CD4-positive, alpha-beta T cell (primary cell): ENCODE measurements at places on chromosomes 12 and 14. TPM values are rescaled to one million over a fixed set of nuclear protein-coding genes. Genes with fewer than 3 reads are reported as not detected.

GRCh38 chr12:54601841-54602240 is 13.4 kb upstream of the PPP1R1A start:
- H3K4me3 ChIP-seq: no peak overlapping the region
- no peaks in the 10 kb centered on the region for H3K36me3 ChIP-seq
- no peak overlapping the region for H3K27ac ChIP-seq
- no peak for DNase-seq
- H3K4me1 ChIP-seq: no peaks in the 10 kb centered on the region
- peaks cover 2% of the 10 kb centered on the region for H3K27me3 ChIP-seq

DNA sequence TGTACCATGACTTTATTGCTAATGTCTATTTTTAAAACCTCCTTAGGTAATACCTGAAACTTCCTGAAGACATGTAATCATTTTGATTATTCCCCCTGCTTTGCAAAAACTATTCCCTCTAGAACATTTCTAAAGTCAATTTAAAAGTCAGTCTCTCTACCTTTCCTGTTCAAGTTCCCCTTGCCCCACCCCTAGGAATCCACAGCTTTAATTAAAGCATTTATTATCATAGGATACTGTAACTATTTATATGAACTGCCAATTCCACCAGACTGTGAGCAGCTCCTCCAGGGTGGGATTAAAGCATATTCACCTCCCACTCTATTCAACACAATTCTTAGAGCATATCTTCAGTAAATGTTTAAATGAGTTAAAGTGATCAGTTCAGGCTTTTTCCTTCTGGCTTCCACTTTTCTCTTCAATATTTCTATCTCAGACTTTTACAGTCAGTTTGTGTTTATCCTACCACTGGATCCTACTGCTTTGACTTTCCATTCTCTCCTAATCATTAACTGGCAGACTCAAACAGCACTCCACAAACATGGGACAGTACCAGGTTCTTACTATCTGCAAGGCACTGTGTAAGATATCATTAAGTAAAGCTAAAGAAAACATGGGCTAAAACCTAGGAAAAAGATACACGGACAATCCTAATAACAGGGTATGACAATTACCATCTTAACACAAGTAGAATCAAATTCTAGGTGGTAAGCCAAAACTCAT is 39.1 kb downstream of the PTPN21 start:
- DNase-seq: no peak
- H3K4me1 ChIP-seq: no peaks in the 10 kb centered on the region
- no peak overlapping the region for H3K27ac ChIP-seq
- no peaks in the 10 kb centered on the region for H3K36me3 ChIP-seq
- H3K4me3 ChIP-seq: no peak overlapping the region

- no peaks in the 10 kb centered on the region for H3K27me3 ChIP-seq
- H3K4me3 ChIP-seq: no peak overlapping the region
- no peak overlapping the region for H3K27ac ChIP-seq
- peaks cover 3% of the 10 kb centered on the region for H3K4me1 ChIP-seq
- DNase-seq: no peak
- peaks cover 4% of the 10 kb centered on the region for H3K36me3 ChIP-seq
Measured at GRCh38 chr12:107663277-107663676, 22.3 kb upstream of the PWP1 start.

- H3K4me1 ChIP-seq: no peaks in the 10 kb centered on the region
- H3K4me3 ChIP-seq: no peak overlapping the region
- peaks cover 68% of the 10 kb centered on the region for H3K36me3 ChIP-seq
- no peak for DNase-seq
- H3K27me3 ChIP-seq: no peaks in the 10 kb centered on the region
Measured at GRCh38 chr14:96559571-96559970, 57.4 kb downstream of the PAPOLA start.

- H3K27me3 ChIP-seq: no peaks in the 10 kb centered on the region
- H3K36me3 ChIP-seq: no peaks in the 10 kb centered on the region
- no peak for DNase-seq
- no peak overlapping the region for H3K4me3 ChIP-seq
- no peaks in the 10 kb centered on the region for H3K4me1 ChIP-seq
Measured at GRCh38 chr14:33767586-33768457, 183.1 kb downstream of the EGLN3 start.

DNA sequence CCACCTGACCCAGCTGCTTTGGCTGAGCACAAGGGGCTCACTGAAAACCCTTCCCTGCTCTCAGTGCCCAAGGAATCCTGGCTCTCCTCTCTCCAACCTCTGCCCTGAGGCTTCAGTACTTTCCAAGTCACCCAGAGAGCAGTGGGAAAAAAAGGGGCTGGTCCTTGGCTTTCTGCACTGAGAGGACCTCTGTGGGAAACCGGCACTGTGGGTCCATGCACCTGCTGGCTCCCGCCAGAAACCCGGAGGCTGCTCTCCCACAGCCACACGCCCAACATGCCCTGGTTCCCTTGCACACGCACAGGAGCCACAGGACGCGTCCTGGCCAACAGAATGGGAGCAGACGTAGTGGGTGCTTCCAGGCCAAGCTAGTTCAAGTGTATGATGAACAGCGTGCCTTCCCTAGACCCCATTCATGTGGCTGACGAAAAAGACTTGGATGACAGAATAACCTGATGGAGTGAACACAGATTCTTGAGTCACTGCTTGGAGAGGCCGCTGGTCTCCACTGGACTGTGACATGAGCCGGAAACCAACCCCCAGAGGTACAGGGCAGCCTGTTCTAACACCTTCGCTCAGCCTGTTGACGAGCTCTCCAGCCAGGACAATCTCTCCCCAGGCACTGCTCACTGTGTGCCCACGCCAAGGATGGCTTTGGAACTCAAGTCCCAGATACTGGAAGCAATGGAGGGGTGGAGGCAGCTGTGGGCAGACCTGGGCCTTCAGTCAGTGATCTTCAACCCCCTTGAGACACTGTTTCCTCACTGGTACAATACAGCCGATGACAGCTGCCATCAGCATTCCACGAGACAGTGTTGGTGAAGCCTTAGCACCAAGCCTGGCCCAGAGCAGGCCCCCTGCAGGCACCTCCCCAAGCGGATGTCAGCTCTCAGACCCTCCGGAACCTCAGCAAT is 87.7 kb downstream of the ITPK1 start:
- H3K27me3 ChIP-seq: no peaks in the 10 kb centered on the region
- DNase-seq: no peak
- peaks cover 9% of the 10 kb centered on the region for H3K4me1 ChIP-seq
- H3K36me3 ChIP-seq: peaks cover 3% of the 10 kb centered on the region
- no peak overlapping the region for H3K4me3 ChIP-seq
- H3K27ac ChIP-seq: no peak overlapping the region

GRCh38 chr12:115511986-115512711 is 765.3 kb downstream of the MED13L start:
- DNase-seq: no peak
- no peak overlapping the region for H3K27ac ChIP-seq
- H3K4me1 ChIP-seq: no peaks in the 10 kb centered on the region
- no peak overlapping the region for H3K4me3 ChIP-seq
- no peaks in the 10 kb centered on the region for H3K27me3 ChIP-seq

- H3K27ac ChIP-seq: no peak overlapping the region
- no peaks in the 10 kb centered on the region for H3K27me3 ChIP-seq
- DNase-seq: no peak
- H3K4me3 ChIP-seq: no peak overlapping the region
- H3K36me3 ChIP-seq: no peaks in the 10 kb centered on the region
Measured at GRCh38 chr12:30846776-30847175, 79.8 kb upstream of the TSPAN11 start.

DNA sequence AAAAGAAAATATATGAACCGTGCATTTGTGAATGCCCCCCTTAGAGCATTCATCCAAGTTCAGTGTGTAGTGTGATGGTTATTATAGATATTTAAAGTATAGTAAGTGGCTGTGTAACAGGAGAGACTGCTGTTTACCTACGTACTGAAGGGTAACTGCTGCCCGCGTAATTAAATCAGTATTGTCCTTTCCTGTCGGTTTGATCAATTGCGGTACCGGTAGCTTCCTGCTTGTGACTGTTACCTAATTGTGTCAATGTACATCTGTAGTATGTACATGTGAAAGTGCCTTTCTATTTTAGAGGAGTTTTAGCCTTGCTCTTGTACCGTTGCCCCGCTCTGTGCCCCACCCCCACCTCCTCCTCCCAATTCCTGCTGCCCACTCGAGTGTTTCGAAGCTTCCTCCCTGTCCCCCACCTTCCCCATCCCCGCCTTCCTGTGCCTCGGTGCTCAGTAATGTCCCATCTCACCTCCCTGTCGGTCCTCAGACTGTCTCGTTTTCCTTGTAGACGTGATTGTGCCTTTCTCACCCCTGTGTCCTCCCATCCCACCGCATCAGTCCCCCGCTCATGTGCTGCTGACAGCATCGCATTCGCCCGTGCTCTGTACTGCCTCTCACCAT is 75.0 kb downstream of the KICS2 start:
- H3K27me3 ChIP-seq: no peaks in the 10 kb centered on the region
- H3K27ac ChIP-seq: no peak overlapping the region
- no peak for DNase-seq
- H3K36me3 ChIP-seq: no peaks in the 10 kb centered on the region
- no peak overlapping the region for H3K4me3 ChIP-seq

DNA sequence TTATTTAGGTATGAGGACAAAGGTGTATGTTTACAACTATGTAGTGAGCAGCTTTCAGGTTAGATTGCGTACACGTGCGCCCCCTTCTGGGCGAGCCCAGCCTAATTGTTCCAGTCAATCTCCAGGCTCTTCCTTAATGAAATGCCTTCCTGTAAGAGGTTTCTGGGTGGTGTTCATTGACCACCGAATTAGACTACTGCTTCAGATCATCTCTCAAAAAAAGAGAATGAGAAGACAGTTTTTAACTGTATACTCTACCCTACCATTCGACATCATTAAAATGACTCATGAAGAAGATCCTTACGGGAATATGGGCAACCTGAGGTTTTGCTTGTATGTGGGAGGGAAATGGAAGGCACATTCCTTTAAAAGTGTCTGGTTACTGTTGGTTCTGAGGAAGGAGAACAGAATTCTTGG is 2.1 kb downstream of the LUM start:
- no peak overlapping the region for H3K4me3 ChIP-seq
- no peaks in the 10 kb centered on the region for H3K27me3 ChIP-seq
- H3K27ac ChIP-seq: no peak overlapping the region
- peak; percentile 11 for DNase-seq
- H3K36me3 ChIP-seq: no peaks in the 10 kb centered on the region
- H3K4me1 ChIP-seq: no peaks in the 10 kb centered on the region

DNA sequence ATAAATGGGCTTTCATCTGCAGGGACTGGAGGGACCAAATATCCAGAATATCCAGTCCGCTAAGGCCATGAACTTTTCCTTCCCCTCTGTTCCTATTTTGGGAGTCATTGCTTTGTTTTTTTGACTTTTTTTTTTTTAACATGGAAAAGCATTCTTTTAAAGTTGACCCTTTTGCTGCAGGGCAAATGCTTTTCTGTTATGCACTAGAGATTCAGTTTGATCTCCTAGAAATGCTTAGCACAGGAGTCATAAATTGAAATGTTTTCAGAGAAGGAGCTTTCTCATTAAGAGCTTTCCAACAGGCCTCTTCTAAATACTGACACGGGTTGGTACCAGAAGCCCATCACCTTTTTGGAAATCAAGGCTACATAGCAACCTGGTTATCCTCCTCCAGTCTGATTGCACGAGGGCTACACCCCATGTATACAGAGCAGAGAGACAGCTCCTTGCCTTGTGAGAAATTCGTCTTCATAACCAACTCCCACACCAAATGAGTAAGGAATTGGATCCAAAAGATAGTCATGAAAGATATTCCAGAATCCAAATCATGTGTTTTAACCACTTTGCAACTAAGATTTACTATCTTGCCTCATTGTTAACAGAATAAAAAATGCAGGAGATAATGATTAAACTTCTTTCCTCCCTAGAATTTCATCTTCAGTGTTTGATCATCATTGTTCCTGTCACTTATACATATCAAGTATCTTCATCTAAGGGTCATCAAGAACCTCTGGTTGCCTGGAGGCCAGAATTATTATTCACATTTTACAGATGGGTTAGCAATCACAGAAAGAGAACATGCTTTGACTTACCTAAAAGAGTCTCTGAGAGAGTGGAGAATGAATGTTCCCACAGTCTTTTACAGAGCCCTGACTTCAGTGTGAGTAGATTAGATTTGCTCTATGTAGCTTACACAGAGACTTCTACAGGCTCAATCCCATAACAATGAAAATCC is 389.4 kb downstream of the ZFP36L1 start:
- H3K36me3 ChIP-seq: no peaks in the 10 kb centered on the region
- H3K27ac ChIP-seq: peak overlapping the region; percentile 20
- no peak overlapping the region for H3K4me3 ChIP-seq
- no peaks in the 10 kb centered on the region for H3K27me3 ChIP-seq

DNA sequence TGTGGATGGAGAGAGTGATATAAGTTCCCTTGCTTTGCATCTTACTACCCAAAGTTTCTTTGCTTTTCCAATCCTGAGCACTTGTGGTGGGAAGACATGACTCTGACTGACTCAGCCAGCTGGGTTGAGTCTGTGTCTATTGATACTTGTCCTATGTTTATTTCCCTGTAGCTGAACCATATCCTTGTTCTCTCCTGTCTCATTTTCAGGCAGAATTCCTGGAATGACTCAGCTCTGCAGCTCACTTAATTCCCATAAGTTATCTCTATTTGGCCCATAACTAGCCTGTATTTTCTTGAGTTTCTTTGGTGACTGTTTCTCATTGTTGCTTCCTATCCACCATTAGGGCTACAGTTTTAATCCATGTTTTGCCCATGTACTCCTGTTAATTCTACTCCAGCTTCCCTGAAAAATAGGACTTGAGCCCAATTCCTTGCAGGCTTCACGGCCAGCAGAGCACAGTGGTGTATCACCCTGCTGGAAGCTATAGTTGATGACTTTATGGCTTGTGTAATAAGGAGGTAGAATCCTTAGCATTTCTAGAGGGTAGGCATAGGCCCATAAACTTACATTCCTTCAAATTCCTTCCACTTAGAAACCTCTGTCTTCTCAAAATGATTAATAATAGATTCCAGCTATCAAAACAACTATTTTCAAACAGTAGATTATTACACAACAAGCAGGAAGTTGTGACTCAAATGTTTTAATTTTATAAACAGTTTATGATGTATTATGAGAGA is 183.1 kb downstream of the TMTC3 start:
- H3K27ac ChIP-seq: no peak overlapping the region
- H3K4me3 ChIP-seq: no peak overlapping the region
- no peaks in the 10 kb centered on the region for H3K36me3 ChIP-seq

GRCh38 chr14:90239139-90239538 is 17.2 kb upstream of the PSMC1 start:
- H3K27me3 ChIP-seq: peaks cover 19% of the 10 kb centered on the region
- H3K36me3 ChIP-seq: no peaks in the 10 kb centered on the region
- no peak overlapping the region for H3K4me3 ChIP-seq
- peaks cover 6% of the 10 kb centered on the region for H3K4me1 ChIP-seq
- no peak for DNase-seq

- no peak overlapping the region for H3K4me3 ChIP-seq
- H3K36me3 ChIP-seq: no peaks in the 10 kb centered on the region
- no peak overlapping the region for H3K27ac ChIP-seq
- no peak for DNase-seq
Measured at GRCh38 chr12:28242496-28243309, 52.4 kb downstream of the CCDC91 start.

THAP2 gene
- total RNA-seq: 12.6 TPM

EXOC5 gene
- 18.1 TPM for total RNA-seq

ALDH1L2 gene
- total RNA-seq: not detected

OTUB2 gene
- not detected for total RNA-seq

SRRM4 gene
- not detected for total RNA-seq
